ENCODE measurements at places on chromosomes 2 and 18.

GRCh38 chr2:121625953-121626352 lies 23.3 kb downstream of the CLASP1 start:
- DNase-seq = no peak

GRCh38 chr2:104867813-104868504 lies 14.0 kb downstream of the POU3F3 start:
- DNase-seq = no peak

GRCh38 chr18:44938720-44939665 lies 258.3 kb downstream of the SETBP1 start:
- no peak for DNase-seq

- no peak for DNase-seq
Observed at GRCh38 chr2:204298404-204298803, 246.9 kb upstream of the PARD3B start.

DNA sequence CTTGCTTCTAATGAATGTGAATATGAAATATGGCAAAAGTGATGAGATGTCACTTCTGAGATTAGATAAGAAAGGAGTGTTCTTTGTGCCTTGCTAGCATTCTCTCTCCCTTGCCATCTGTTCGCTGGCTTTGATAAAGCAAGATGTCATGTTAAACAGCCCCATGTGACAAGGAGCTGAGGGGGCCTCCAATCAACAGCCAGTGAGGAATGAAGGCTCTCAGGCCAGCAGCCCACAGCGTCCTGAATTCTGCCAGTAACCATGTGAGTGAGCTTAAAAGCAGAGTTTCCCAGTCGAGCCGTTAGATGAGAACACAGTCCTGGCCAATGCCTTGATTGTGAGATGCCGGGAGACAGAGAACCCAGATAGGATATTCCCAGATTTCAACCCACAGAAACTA lies 198.8 kb downstream of the IRS1 start:
- DNase-seq = no peak

GRCh38 chr2:112216167-112216566 lies 38.7 kb downstream of the ZC3H8 start:
- DNase-seq = no peak

GRCh38 chr2:38415728-38416291 lies 38.7 kb upstream of the ATL2 start:
- DNase-seq = no peak

DNA sequence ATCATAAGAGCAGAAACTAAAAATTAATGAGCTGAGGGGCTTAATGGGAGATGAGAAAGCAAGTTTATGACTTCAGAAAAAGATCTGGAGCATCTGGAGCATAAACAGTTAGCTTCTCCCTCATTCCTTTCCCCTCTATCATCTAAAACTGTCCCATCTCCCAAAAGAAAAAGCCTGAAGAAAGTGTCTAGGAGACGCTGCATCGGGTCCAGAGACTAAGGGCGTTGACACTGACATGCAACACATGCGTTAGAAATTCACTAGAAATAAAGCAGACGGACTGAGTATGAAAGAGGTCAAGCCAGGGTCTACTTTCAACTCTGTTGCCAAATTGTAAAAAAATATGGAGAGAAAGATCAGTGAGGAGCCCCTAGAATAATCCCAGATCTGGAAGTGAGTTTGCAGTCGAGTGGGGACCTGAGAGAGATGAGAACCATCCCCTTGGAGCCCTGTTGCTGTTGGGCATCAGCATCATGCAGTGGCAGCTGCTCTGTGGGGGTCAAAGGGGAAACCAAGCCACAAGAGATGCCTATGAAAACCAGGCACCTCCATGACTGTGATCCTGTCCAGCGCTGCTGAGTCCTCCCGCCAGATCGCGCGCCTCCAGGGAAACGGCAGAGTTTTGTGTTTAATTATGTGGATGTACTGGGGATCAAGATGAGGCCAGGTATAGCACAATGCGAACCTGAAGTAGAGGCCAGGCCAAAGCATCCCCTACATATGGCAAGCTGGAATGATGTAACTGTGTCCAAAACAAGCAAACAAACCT lies 13.9 kb downstream of the ANTXR1 start:
- no peak for DNase-seq

DNA sequence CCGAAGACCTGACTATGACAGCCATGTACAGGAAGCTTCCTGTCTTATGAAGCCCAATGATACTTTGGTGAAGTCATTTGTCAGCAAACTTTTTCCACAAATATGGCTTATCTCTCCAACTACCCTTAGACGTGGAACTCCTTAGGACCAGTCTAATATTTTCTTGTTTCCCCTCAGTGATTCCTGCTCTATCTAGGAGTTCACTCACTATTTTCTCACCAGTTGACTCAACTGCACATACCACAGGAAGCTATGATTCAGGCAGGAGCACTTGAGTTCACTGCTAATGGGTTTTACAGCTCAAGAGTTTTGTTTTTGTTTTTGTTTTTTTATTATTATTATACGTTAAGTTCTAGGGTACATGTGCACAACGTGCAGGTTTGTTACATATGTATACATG lies 109.3 kb downstream of the ANTXR1 start:
- no peak for DNase-seq

- no peak for DNase-seq
Observed at GRCh38 chr2:236574424-236575145, 5.0 kb downstream of the ACKR3 start.

GRCh38 chr2:237304763-237305514 lies 109.0 kb downstream of the COL6A3 start:
- no peak for DNase-seq

GRCh38 chr18:76980663-76981395 lies 151.8 kb downstream of the MBP start:
- no peak for DNase-seq

DNA sequence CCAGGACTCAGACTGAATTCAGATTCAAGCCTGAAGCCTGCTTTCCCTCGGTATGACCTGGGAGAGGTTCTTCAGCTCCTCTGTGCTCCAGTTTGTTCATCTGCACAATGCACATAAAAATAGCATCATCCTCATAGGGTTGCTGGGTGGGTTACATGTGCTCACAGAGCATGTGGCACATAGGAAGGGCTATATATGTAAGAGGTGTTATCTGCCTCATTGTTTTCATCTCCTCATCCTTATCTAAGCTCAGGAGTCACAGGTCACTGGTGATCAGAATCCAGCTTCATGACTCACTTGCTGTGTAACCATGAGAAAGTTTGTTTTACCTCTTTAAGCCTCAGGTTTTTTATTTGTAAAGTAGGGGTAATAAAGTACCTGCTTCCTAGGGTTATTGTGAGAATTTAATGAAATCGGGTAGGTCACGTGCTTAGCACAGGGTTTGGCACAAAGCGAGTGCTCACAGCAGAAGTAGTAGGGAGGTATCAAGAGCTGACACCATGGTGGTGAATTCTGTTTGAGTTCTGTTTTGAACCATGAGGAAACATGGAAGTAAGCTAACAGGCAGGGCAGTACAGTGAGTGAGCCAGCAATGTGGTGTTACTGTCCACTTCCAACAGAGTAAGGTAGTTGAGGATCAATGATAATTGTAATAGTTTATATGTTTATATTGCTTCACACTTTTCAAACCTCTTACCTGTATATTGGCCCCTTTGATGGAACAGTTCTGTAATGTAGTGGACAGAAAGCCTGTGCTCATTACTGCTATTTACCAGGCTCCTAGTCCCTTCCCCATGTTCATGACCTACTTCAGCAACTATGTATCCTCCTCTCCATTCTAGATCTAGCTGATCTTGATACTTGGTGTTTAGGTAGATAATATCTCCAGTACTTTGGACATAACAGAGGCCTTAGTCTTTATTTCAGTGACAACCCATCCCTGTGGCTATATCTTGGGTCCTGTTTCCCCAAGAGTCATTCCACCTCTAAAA lies 141.4 kb upstream of the LTBP1 start:
- no peak for DNase-seq

DNA sequence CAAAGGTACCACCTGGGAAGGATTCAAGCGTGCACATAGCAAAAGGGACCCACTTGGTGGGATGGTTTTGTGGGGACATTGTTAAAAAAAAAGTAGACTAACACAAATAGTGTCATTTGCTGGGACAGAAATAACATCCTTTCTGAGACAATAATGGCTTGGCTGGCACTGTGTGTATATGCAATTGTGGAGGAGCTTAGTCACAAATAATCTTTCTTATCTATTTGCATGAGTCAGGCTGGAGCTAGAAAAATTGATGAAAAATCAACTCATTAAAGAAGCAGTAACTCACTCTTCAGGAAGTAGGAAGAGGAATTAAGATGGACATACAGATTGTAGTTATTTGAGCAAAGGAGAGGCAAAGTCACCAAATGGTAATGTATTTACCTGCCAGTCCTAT lies 29.5 kb upstream of the ITGB6 start:
- DNase-seq = no peak

DNA sequence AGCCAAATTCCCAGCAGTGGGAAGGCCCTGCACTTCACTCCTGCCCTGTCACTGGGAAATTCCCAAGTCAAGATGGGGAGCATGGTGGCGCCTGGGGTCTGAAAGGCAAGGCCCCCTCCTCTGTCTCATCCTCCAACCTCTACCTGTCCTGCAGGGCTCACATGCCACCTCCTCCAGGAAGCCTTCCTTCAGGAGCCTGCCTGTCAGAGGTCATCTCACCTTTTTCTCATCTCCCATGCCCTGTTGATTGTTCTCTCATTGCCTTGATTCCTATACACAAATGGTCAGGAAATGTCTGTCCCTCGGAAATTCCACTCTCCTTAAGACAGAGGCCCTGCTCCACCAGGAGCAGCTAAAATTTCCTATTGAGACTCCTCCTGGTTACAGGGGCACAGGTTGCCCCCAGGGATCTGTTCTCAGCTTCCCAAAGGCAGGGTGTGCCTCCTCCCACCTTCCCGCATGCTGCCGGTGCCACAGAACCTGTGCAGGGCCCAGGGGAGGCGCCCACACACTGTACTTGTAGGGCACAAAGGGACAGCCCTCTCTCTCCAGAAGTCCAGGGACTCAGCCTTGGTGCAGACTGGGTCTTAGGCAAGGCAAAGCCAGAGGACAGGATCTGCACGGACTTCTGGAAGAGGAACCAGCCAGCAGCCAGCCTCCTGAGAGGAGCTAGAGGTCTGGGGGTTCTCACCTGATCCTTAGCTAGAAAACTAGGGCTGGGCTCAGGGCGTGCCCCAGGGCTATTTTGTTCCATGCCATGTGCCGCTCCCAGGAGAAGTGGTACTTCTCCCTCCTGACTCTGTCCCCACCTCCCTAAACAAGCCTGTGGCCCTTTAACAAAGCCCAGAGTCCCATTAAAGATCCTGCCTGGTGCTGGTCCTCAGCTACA lies 12.9 kb downstream of the HES6 start:
- no peak for DNase-seq

- DNase-seq = no peak
Observed at GRCh38 chr18:42126586-42126985, 171.6 kb downstream of the PIK3C3 start.

- no peak for DNase-seq
Observed at GRCh38 chr18:4605212-4605611, 150.1 kb upstream of the DLGAP1 start.

DNA sequence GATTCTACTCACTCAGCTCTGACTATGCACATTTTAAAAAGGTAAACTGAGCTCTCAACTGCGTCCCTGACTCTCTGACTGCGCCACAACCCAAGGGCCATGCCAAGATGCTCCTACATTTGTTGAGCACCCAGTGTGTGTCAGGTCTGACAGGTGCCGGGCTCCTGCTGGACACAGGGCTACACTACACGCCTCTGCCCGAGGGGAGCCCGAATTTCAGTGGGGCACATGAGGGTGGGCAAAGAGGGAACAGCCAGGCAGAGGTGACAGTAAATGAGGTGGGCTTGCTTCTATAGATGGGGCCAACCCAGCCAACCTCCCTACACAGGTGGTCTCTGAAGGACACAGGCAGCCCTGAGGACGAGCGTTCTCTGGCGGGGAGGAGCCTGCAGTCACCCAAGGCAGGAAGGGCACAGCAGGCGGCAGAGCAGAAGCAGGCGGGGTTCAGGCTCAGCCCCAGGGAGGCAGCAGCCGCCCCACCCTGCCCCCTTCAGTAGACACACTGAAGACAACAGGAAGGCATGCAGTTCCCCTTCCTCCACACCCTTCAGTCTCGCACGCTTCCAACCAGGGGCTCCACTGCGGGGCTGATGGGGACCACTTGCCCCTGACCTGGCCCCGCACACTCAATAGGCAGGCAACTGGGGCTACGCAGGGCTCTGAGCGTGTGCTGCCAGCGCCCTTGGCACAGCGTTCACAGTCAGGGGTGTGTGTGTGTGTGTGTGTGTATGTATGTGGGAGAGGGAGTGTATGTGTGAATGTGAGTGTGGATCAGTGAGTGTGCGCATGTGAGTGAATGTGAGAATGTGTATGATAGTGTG lies 98.4 kb downstream of the UXS1 start:
- no peak for DNase-seq

GRCh38 chr2:56534321-56534720 lies 350.5 kb downstream of the CCDC85A start:
- no peak for DNase-seq

DNA sequence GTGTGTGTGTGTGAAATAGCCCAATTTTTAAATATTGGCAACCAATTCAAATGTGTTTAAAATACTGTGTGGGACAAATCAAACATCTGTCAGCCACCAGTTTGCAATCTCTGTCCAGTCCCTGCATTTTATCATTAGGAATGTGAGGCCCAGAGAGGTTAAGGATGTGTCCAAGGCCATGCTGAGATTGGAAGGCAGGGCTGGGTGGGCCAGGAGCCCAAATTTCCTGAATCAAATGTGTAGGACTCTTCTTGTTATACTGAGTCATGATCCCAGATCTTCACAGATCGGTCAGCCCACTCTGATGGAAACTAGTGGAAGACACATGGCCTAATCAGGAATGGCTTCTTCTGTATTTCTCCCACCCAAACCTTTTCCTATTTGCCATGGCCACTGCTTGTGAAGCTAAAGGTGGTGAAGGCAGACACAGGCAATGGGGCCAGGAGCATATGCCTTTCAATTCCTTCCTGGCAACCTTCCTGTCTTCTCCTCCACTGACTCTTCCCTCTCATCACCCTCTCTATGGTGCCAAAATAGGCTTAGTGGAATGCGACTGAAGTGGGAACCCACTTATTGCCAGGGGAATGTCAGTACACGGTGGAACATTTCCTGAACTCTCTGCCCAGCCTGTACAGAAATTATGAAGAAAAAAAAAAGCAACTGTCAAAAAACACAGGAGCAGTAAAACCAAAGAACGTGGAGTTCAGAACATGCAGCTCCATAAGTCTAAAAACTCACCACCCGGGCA lies 35.5 kb downstream of the ZEB2 start:
- DNase-seq = no peak

DNA sequence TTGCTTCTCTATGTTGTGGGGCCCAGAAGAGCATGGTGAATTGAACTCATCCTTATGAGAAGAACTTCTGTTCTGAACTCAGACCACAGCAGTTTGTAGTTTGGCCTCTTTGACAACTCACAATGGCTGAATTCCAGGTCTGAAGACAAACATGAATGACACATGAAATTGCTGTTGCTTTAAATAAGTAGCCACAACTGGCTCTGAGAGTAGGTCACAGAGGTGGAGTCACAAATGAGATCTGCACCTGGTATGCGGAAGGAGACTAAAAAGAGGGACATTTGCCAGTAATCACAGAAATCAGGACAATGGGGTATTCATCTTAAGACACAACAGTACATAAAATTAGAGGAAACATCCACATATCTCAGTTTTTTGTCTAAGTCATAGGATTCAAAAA lies 290.3 kb upstream of the MMADHC start:
- DNase-seq = no peak

All from GM18507 (cell line).